ENCODE measurements at places on chromosomes 7 and 10.

GRCh38 chr10:28948046-28948445, 270.7 kb downstream of the BAMBI start:
- DNase-seq: no peak

- no peak for DNase-seq
Measured at GRCh38 chr10:73218431-73219191, 28.4 kb downstream of the DNAJC9 start.

DNA sequence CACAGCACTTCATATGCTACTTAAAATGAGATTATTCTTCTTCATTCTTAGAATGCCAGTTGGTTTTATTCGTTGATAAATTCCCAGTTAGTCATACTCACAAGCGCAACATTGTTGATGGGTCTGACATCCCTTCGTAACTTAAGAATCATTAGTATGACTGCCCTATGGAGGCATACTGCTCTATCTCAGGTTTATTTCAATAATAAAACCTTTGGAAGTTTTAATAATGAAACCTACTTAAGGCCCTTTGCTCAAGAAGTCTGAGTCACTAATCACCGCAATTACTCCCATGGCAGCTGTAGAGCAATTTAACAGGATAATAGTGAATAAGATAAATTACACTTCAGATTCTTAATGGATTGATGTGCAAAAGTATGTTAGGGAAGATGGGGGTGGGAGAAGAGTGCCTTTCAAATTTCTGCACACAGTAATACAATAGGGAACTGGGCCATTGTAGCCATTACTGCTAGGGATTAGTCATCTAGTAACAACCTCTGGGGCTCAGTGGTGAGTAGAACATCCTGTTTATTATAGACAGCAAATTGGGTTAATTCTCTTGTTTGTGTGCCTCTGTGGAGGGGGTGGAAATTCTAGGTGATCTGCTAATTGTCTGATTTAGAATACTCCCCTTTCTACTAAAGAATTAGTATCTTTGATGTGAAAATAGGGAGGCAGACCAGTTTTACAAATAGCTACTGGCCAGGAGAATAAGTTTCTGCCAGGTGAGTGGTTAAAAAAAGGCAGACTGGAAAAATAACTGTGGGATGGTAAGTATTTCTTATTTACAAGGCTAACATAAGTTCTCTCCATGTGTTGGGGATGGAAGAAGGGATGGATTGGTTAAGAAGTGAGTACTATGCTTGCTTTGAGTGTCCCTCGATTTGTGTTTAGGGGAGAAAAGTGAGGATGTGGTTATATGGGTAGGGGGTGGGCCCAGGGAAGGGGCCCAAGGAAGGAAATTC, 74.5 kb upstream of the VKORC1L1 start:
- DNase-seq: no peak

DNA sequence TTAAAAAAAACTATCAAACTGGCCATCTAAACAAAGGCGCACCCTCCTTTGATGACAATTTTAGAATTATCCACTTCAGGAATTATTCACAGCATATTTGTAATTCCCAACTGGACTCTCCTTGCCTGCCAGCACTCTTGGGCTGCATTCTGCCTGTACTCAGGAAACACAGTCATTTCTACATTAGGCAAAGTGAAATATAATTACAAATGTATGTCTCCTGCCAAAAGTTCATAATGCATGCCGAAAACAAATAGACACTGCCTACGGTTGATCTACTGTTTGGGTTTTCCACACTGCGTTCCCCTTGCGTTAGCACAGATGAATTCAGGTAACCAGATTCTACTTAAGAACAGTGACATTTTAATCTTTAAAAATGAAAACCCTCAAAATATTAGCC, 1.9 kb downstream of the HGF start:
- no peak for DNase-seq

DNA sequence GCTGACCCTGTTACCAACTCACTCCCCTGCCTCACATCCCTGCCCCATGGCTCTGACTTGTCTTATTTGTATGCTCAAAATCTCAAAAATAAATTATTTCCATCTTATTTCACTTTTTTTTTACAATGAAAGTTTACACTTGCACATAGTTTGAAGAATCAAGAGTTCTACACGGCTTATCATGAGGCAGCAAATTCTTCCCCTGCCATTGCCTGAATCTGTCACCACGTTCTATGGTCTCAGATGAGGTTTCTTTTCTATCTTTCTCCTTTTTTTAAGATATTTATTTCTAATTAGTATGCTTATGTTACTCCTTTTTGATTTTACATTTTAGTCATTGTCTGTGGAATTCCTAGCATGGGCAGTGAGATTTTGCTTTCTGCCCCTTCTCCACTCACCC, 28.4 kb downstream of the ARHGAP22 start:
- DNase-seq: no peak

DNA sequence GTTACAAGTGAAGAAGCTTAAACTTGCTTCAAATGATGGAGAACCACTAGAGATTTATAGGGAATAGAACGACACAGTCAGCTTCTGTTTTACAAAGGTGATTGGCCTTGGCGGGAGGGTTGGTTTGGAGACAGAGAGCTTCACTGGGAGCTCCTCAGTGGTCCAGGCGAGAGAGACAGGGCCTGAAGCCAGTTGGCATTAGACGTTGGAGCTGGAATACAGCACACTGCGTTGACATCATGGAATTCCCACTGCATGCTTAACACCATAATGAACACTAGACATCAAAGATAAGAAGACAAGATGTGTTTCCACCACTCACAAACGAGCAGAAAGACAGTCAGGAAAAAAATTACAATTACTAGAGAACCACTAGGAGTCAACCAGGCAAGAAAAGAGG, 67.8 kb downstream of the TBXAS1 start:
- DNase-seq: no peak

- no peak for DNase-seq
Measured at GRCh38 chr10:119772334-119772733, 46.5 kb downstream of the INPP5F start.

- no peak for DNase-seq
Measured at GRCh38 chr7:11212816-11213215, 239.1 kb downstream of the PHF14 start.

GRCh38 chr10:26485150-26485941, 47.2 kb downstream of the APBB1IP start:
- no peak for DNase-seq

DNA sequence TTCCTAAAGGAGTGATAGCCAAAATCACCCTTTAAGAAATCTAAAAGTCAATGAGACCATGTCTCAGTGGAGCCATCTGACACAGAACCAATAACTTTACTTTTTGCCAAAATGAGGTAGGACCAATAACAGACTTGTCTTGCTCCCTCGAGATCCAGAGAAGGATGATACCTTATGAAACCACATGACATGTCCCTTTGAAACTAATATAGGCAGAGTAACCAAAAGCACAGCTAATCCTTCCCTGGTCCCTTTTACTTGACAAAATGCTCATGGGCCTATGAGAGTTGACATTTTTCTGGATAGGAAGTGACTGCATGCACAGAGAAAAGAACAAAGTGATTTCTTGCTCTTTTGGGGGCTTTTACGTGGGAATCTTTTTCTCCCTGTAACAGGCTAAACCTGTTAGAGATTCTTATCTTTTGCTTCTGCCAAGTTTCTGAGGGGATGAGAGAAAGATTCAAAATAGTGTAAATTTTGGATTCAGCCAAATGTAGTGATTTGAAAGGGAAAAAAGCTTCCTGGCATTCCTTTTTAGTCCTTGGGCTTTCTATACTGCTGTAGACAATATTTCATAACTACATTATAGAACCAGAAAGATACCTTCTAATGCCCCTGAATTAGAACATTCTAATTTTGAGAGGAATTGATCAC, 87.6 kb downstream of the ARMH3 start:
- DNase-seq: no peak

DNA sequence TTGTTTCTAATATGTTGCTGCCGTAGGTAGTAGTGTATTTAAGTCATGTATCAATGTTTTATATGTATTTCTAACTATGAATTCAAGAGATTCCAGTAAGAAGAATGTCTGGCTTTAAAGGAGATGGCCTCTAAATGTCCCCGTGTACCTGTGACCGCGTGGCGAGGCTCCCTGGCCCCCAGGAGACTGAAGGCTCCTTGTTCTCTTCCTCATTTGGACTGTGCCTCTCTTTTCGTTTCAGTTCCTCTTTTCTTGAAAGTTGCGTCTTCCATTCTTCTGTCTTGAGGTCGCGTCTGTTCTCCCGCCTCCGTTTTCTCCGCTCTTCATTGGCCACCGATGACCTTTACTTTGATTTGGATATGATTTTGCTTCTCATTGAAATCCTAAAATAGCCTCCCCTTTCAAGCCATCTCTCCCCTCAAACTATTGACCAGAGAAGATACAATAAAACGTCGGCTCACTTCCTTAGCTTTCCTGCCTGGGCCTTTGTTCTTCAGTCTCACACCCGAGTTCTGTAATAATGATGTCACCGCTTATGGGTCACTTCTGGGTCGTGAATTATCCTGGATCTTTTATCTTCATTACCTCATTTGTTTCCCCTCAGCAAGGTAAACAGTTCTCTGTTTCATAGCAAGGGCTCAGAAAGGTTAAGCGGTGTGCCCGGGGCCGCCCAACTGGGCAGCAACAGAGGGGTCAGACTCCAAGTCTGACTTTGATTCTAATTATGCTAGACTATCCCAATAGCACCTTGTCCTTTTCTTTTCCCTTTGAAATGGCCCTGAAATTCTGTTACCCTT, 28.7 kb downstream of the WIPI2 start:
- no peak for DNase-seq

DNA sequence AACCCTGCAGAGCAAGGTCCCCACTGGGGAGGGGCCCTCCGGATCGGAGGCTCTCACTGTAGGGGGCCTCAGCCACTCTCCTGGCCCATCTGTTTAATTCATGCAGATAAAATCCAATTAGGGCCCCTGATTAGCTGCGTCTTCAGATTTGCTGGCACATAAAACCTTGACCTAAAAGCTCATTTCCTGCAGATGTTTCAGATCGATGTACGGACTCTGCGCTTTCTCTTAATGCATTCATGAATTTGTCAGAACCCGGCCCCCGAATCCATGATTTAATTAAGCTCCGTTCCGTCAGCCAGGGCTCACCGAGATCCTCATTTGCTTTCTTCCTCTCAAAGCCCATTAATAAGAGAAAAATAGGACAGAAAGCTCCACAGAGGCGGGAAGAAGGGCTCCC, 40.0 kb upstream of the FOXL3 start:
- no peak for DNase-seq

DNA sequence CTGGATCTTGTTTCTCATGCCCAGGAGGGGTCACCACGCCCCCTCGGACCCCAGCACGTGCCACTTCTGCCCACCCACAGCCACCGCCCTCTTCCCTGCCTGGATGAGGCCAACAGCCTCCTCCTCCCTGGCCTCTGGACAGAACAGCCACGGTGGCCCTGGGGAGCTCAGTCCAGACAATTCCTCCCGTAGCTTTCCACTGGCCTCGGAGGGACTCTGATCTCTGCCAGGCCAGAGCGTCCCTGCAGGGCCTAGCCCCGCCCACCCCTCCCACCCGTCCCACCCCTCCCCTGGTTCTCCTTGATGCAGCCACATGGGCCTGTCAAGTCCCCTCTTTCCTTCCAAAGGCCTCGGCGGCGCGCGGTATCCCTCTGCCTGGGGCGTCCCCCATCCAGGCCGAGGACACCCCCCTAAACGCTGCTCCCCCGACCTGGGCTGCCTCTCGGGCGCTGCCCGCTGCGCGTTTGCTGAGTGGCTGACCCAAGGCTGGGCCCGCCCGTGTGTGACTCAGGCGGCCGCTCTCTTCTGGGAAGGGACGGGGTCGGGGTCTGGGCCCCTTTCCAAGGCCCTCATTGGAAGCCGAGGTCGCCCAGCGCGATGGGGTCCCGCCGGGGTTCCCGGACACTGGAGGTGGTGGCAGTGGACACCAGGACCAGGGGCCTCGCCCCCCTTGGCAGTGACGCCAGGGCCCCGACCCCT, 557 bp downstream of the TMEM120A start:
- DNase-seq: peak; percentile 68

DNA sequence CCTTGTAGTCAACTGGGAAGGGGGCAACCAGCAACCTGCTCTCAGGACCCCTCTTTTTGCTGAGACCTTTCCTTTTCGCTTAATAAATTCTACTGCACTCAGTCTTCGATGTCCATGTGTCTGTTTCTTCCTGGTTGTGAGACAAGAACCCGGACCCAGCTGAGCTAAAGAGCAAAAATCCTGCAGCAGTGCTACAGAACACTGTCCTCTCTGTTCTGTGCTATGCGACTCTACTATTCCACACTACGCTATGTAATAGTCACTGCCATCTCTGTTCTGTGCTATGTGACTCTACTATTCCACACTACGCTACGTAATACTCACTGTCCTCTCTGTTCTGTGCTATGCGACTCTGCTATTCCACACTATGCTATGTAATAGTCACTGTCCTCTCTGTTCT, 34.3 kb downstream of the DIP2C start:
- DNase-seq: no peak

DNA sequence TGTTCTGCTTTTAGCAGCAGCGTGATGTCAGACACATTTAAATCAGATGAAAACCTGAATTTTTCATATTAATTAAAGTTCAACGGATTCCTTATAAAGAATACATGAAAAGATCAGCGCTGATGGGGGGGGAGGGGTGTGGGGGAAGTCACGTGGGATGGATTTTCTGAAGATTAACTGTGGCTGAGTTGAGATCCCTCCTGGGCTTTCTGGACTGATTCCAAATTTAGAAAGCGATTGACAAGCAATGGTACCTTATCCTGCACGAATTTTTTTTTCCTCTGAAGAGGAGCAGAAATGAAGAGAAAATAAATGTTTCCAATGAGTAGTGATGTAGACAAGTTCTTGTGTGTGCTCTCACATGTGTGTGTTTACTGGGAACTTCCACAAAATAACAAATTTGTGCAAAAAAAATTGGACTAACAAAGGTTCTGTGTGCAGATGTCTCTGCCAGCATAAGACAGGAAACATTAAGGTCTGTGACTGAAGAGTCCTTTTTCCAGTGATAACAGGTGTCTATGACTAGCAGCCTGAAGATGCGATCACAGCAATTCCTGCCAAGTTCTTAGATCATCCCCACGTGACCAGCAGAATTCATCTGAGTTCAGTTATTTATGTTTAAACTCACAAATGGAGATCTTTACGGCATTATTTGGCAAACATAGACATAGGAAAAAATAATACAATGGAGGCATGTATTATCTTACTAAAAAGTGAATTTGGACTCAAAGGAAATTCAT, 585.2 kb upstream of the CELF2 start:
- no peak for DNase-seq

- DNase-seq: no peak
Measured at GRCh38 chr10:114117728-114118127, 56.3 kb downstream of the CCDC186 start.

DNA sequence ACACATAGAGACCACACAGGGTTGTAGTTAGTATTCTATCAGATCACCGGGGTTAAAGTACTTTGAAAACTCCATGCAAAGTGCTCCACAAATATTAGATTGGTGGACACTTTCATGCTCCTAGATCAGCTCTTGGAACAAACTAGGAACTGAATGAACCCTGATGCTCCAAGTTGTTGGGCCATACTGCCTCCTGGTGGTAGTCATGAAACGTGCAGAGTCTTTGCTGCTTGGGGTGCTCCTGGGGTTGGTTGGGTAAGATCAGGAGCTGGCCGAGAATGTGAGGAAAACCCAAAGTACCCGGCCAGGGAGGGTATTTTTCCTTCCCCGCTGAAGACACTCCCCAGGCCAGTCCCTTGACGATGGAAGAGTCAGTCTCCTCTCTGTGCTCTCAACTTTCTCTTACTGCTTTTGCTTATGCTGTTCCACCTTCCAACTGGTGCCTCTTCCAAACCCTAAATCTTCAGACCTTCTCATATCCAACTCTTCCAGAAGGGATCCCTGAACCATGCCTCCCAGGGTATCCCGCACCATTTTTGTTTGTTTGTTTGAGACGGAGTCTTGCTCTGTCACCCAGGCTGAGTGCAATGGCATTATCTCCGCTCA, 918 bp upstream of the RPEL1 start:
- DNase-seq: peak; percentile 81
